ENCODE measurements at places on chromosomes 11 and 22.

- no peak for DNase-seq
Measured at GRCh38 chr11:60719391-60719790, 5.1 kb upstream of the MS4A18 start.

DNA sequence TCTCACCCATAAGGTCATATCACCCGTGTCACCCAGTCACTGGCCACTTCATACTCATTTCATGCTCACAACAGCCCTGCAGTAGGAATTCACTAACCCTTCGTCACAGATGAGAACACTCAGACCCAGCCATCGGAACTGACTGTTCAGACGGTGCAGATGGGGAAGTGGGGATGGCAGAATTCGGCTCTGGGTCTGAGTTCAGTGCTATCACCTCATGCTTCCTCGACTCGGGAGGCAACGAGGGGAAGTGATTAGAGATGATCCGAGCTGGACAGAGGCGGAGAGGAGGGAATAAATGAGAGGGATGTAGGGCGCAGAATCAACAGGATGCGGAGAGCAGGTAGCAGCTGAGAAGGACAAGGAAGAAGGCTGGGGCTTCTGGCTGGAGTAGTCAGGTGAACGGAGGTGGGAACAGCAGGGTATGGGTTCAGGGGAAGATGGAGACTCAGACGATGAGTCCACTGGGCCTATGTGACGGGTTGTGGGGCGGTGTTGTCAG lies 4.7 kb downstream of the B3GNT6 start:
- DNase-seq: no peak

- DNase-seq: no peak
Measured at GRCh38 chr11:88439356-88439755, 101.8 kb upstream of the CTSC start.

- no peak for DNase-seq
Measured at GRCh38 chr11:61670626-61671025, 9.6 kb upstream of the DAGLA start.

- DNase-seq: no peak
Measured at GRCh38 chr11:109783840-109784239, 309.4 kb upstream of the ZC3H12C start.
